ENCODE measurements at places on chromosomes 1 and 21. TPM values are rescaled to one million over a fixed set of nuclear protein-coding genes. Genes with fewer than 3 reads are reported as not detected.

LCE2C gene
- not detected for total RNA-seq

NME7 gene
- total RNA-seq: 6.0 TPM

GCSAML gene
- total RNA-seq: 0.32 TPM

AMIGO1 gene
- total RNA-seq: 2.6 TPM

TPTE gene
- total RNA-seq: 0.26 TPM

OR10J1 gene
- not detected for total RNA-seq

UBL4B gene
- not detected for total RNA-seq

VAV3 gene
- 2.2 TPM for total RNA-seq

TDRD5 gene
- total RNA-seq: 0.05 TPM

AK5 gene
- total RNA-seq: 0.11 TPM

LINGO4 gene
- total RNA-seq: not detected

WNT4 gene
- total RNA-seq: 0.16 TPM

KRTAP19-7 gene
- total RNA-seq: not detected

PLXNA2 gene
- 0.53 TPM for total RNA-seq

UBQLN4 gene
- total RNA-seq: 22.7 TPM

CEPT1 gene
- 25.1 TPM for total RNA-seq

CCDC17 gene
- total RNA-seq: 0.48 TPM

S1PR1 gene
- 0.03 TPM for total RNA-seq

CHI3L2 gene
- total RNA-seq: 0.55 TPM

ELAPOR1 gene
- not detected for total RNA-seq

PCAT6 gene
- not detected for total RNA-seq

MYBPH gene
- not detected for total RNA-seq

LORICRIN gene
- not detected for total RNA-seq

PLPPR4 gene
- total RNA-seq: not detected

PTPN7 gene
- total RNA-seq: not detected

AMY1B gene
- not detected for total RNA-seq

GREM2 gene
- 0.08 TPM for total RNA-seq

OR2AK2 gene
- total RNA-seq: not detected

GRHL3 gene
- total RNA-seq: not detected

CA14 gene
- total RNA-seq: 54.4 TPM

UAP1 gene
- total RNA-seq: 33.9 TPM

EFCAB14 gene
- total RNA-seq: 60.9 TPM

HFM1 gene
- 2.9 TPM for total RNA-seq

FRRS1 gene
- total RNA-seq: 8.9 TPM

KRTAP7-1 gene
- total RNA-seq: not detected

TMEM201 gene
- 4.8 TPM for total RNA-seq

SYTL1 gene
- total RNA-seq: not detected

CD34 gene
- not detected for total RNA-seq

UBASH3A gene
- total RNA-seq: not detected

KCNA3 gene
- total RNA-seq: not detected

KRTAP19-5 gene
- total RNA-seq: not detected

CELSR2 gene
- total RNA-seq: 3.5 TPM

SPRR2F gene
- 0.51 TPM for total RNA-seq

RASSF5 gene
- total RNA-seq: 0.56 TPM

SFN gene
- 0.11 TPM for total RNA-seq

USP25 gene
- 17.9 TPM for total RNA-seq

EMC1 gene
- 43.8 TPM for total RNA-seq

FBLIM1 gene
- 0.77 TPM for total RNA-seq

GSTM5 gene
- not detected for total RNA-seq
